Fibroblast of lung (primary cell): ENCODE measurements at places on chromosomes 12 and 14. TPM values are rescaled to one million over a fixed set of nuclear protein-coding genes. Genes with fewer than 3 reads are reported as not detected.

The RPL10L gene
- polyA plus RNA-seq = not detected in 2 replicates

The WDHD1 gene
- polyA plus RNA-seq = 7.3 and 13.0 TPM in 2 replicates

- DNase-seq = no peak
Measured at GRCh38 chr12:27998170-27998569, 25.6 kb upstream of the PTHLH start.

- no peak for DNase-seq
Measured at GRCh38 chr12:118219772-118220171, 83.8 kb downstream of the PEBP1 start.

DNA sequence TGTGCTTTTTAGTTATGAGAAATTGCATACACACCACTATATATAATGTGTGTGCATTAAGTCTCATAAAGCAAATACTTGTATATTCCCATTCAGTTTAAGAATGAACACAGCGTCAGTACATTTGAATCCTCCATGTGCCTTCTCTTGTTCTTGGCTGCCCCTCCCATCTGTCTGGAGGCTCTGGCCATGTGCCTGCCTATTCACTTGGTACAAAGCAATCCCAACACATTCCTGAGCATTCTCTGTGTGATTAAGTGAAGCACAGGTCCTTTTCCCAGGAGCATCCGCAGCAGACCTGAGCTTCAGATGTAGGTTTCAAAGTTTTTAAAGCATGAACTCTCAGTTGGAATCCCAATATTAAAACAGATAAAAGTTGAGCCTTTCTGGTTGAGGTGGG is 58.7 kb downstream of the POLR3B start:
- peak; percentile 88 for DNase-seq

GRCh38 chr14:75399843-75400775 is 27.7 kb upstream of the JDP2 start:
- peak; percentile 20 for DNase-seq

DNA sequence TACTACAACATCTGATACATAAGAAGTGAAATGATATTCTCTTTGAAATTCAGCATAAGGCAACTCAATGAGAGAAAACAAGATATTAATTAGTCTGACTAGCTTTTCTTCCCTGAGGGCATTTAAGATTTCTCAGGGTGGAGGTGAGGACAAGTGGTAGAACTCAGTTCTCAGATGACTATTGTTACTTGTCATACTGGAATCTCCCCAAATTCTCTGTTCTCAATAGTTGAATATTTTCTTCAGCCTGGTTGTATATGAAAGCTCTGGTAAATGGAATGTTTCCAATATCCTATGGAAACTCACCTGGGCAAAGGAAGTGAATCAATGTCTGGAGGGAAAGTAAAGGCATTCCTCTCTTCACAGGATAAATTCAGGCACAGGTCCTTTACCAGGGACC is 18.2 kb upstream of the ITGA5 start:
- no peak for DNase-seq

DNA sequence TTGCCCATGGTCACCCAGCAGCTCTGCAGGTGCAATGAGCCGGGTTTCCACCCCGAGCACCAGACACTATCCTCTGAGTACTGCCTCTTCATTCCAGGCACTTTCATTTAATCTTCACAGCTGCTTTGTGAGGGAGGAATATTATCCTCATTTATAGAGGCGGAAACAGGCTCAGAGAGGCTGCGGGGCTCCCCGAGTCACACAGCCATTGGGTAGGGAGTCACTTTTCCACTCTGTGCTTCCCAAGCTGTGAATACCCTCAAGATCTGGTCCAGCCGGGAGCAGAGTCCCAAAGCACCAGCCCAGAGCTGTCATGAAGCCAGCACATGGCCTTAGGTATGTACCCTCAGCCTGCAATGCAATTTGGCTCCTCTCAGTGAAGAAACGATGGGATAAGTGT is 51.7 kb upstream of the RIN3 start:
- DNase-seq = no peak

GRCh38 chr12:129190827-129191226 is 337.5 kb downstream of the GLT1D1 start:
- DNase-seq = no peak

GRCh38 chr12:84919271-84919670 is 6.7 kb upstream of the SLC6A15 start:
- no peak for DNase-seq
